ENCODE measurements at places on chromosomes 3 and 15.

DNA sequence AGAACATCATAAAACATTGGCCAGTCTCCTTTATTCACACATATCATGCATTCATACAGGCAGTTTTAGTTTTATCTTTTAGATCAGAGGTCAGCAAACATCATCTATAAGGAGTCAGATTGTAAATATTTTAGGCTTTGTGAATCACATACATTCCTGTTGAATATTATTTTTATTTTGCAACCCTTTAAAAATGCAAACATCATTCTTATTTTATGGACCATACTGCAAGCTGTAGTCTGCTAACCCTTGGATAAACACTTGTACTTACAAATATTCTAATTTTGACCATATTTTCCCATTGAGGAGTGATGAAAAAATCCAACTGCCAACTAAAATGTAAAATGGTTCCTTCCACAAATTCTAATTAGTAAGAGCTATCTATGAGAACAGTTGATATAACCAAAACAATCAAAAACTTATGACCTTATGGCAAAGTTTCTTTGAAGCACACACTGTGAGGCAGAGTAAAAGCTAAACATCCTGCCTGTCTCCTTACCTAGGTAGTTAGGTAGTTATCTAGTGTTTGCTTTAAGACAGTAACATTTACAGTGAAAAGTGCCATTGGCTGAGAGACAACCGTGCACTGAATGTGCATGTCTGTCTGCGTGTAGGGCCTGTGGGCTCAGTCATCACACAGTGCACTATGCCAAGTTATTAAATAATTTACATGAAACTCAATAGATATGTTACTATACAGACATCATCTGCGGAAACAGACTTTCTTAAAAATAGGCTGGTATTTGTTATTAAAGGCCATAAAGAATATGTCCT, 57.7 kb downstream of the PIK3R4 start:
- DNase-seq = no peak

DNA sequence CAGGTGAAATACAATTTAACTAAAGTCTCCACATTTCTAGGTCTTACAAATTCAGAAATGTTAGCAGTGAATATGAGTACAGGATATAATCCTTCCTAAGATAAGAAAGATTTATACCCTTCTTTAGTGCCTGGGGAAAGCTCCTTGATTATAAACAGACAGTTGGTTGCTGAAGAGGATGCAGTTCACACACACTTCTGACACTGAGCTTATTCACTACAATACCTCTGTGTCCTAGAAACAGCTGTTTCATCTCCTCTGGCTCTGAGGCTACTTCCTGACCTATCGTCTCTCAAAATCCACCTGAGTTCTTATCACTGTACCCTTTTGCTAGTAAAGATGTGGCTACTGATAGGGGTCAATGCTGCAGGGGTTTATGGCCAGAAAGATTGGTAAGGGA, 57.1 kb downstream of the TP63 start:
- no peak for DNase-seq

- DNase-seq = no peak
Measured at GRCh38 chr15:37057831-37058230, 42.5 kb downstream of the MEIS2 start.

GRCh38 chr3:53805463-53806159, 40.6 kb downstream of the CHDH start:
- DNase-seq = no peak

DNA sequence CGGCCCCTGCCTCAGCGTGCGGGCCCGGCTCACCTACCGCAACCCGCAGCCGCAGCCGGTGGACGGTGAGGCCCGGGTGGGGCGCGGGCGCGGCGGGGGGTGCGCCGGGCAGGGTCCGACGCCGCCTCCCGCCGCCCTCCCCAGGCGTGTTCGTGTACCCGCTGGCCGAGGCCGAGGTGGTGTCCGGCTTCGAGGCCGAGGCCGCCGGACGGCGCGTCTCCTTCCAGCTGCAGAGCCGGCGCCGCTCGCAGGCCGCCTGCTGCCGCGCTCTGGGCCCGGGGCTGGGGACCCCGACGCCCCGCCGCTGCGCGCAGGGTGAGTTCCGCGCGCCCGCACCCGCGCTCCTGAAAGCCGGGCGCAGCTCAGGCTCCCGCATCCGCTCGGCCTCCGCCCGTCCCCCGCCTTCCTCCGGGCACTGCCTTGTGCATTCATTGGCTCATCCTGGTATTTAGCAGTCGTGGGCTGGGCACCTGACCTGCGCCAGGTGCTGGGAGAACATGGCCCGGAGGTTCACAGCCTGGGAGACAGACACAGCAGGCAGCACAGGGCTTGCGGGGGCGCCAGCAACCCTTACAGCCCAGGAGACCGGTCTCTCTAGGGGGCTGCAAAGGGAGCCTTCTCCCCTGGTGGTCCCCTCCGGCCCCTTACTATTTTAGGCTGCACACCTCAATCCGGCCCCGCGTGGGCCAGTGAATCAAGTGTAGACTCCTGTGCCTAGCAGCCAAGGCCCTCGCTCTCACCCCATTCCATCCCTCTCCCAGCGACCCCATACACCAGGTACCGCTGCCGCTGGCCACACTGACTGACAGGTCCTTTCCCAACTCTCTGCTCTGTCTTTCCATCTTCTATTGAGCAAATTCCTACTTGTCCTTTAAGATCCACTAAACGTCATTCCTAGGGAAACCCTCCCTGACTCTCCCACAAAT, 1.5 kb downstream of the VWA5B2 start:
- no peak for DNase-seq

DNA sequence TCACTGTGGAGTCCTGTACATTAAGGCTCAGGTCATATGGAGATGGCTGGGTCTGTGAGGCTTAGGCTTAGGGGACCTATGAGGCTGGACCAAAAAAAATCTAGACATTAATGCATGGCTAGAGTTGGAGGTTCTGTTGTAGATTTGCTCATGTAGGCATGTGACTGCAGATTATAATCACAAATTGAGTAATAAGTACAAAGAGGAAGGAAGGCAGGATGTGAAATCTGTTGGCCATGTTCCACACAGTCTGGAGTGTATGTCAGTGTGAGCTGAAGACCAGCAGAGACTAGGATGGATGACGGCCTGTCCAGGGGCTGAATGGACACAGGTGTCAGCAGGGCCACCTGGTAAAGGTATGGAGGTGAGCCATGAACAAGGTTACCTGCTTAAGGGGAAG, at the start of gene ST3GAL6:
TSS of gene ST3GAL6 (plus strand) at position 265 of the 400 bp plus-strand sequence. CDS start 5,101 bp downstream, outside the sequence.
- DNase-seq = no peak

- DNase-seq = no peak
Measured at GRCh38 chr15:85955501-85956391, 123.9 kb upstream of the AGBL1 start.

GRCh38 chr3:165128544-165128943, 50.2 kb upstream of the SI start:
- DNase-seq = no peak

GRCh38 chr3:40845916-40846315, 321.2 kb downstream of the ZNF621 start:
- no peak for DNase-seq

GRCh38 chr3:44055951-44056350, 185.7 kb upstream of the TOPAZ1 start:
- no peak for DNase-seq

DNA sequence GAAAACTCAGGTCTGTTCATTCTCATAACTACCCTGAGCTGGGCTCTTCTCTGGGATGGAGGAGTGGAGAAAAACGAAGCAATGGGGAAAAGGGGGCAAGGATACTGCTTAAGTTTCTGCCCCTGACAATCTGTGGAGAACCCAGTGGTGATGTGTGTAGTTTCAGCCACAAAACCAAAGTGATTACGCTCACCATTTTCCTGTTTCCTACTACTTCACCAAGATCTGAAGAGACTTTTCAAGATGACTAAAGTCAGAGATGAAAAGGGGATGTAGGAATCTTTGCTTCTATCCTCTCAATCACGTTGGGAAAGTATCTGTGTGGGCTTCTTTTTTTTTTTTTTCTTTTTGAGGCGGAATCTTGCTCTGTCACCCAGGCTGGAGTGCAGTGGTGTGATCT, 8.3 kb upstream of the UBE2E1 start:
- DNase-seq = no peak

GRCh38 chr3:113747283-113748046, 630 bp downstream of the ATP6V1A start:
- no peak for DNase-seq

DNA sequence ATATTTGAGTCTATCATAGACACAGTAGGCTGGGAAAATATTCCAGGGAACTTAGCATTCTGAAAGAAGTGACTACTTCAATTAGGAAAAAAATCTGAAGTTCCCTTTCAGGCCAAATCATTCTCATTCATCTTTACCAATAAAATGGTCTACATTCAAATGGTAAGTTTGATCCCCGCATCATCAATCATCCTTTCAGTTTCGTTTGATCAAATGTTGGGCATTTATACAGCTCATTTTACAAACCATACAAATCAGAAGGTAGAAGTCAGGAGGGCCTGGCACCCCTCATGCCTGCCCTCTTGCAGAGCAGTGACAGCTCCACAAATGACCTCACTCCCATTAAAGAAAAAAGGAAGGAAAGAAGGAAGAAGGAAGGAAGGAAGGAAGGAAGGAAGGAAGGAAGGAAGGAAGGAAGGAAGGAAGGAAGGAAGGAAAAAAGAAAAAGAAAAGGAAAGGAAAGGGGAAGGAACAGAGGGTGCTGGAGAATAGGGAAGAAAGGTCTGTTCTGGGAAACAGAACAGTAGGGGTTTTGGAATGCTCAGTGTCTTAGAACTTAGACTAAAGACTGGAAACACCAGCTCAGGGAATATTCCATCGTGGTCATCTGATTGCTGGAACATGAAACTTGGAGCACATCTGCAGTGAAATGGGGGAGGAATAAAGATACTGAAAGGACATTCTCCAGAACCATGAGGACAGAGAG, 86.1 kb downstream of the XXYLT1 start:
- no peak for DNase-seq

DNA sequence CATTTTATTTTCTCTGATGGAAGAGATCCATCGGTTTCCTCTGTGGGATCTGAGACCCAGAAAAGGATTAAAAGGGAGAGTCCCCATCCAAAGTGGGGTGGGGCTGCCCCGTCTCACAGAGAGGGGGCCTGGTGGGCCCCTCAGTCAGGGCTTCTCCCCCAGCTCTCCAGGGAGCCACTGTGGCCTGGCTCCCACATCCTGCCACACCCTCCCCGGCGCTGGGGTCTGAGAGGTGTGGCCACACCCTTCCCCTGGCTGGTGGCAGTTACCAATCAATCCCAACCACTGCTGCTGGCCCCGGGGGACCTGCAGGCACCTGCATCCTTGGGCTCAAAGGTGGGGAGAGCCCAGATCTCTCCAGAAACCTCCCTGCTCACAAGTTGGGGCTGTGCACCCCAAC, 161.8 kb upstream of the IQSEC1 start:
- no peak for DNase-seq

DNA sequence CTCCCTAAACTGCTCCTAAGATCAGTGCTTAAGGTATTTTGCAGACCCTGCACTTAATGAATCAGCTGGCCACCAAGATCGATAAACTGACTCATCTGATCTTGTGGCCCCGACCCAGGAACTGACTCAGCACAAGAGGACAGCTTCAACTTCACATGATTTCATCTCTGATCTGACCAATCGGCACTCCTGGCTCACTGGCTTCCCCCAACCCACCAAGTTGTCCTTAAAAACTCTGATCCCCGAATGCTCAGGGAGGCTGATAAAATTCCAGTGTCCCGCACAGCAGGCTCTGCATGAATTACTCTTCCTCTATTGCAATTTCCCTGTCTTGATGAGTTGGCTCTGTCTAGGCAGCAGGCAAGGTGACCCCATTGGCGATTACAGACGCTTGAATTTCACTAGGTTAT, 13.5 kb downstream of the HTR3E start:
- DNase-seq = no peak

GRCh38 chr15:71254491-71254890, 139.2 kb downstream of the THSD4 start:
- DNase-seq = no peak
